Activated naive CD4-positive, alpha-beta T cell treated with anti-CD3 and anti-CD28 coated beads, Interleukin-2, amount 50 U/mL, for 16 hours (primary cell): ENCODE measurements at places on chromosomes 13 and 19.

DNA sequence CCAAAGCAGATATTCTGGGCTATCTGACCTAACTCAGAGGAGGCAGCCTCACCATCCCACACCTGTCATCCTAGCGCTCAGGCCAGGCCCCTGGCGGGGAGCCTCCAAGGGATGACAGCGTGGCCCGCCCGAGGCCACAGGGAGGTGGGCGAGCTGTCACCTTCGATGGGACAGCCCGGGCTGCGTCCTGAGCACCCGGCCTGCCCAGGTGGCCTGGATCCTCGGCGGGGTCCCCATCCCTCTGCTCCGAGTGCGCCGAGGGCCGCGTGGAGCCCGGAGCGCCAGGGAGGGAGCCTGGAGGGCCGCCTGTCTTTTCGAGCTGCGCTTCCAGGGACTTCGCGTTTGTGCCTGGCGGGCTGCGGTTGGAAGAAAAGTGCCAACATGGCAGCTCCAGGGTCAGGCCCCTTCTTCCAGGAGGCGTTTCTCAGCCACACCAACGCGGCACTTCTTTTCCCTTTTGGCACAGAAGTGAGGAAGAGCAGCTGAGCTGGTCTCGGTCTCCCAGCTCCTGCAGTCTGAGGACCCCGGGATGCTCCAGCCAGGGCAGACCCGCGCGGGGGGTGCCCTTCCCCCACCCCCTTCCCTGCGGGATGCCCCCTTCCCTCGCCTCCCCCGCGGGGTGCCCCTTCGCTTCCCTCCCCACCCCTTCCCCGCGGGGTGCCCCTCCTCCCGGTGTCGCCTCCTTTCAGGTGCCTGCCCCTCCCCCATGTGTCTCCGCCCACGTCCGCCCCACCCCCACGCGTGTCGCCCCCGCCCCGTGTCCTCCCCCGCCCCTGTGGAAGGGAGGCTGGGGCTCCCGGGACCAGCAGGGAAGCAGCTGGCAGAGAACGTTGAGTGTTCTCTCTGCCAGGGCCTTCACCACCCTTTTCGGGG, 42.3 kb downstream of the GJA3 start:
- peak; percentile 13 for DNase-seq

GRCh38 chr19:46958532-46958931, 61.1 kb upstream of the NPAS1 start:
- no peak for DNase-seq

GRCh38 chr19:19410553-19411550, 5.4 kb downstream of the GATAD2A start:
- peak; percentile 38 for DNase-seq

GRCh38 chr19:16607819-16608218, 20.2 kb downstream of the MED26 start:
- no peak for DNase-seq

DNA sequence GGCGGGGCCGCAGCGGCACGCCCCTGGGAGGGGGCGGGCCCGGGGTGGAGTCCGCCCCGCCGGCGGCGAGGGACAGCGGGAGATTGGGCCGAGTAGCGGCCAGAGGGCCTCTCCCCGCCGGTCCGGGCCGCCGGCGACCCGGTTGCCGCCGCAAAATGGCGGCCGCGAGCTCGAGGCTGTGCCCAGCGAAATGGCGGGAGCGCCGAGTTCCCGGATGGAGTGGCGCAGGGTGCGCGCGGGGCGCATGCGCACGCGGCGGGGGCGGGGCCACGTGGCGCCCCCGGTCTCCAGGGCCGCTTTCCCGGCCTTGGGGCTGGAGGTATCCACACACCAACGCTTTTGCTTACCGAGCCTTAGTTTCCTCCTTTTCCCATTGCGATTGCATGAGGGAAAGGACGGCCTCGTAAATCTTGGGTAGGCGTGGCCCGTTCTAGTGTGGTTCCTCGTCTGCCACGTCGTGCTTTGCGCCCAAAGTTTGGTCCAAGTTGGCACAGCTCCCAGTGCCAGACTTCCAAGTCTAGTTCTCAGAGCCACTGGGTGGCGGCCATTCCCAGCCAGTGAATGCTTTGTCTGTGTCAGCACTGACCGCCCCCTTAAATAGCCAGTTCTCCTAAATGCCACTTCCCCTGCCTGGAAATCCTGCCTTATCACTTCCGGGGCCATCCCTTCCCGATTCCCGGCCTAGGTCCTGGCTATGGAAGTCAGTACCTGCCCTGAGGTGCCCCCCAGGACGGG, 513 bp downstream of the CIRBP start:
- peak; percentile 86 for DNase-seq

- DNase-seq: no peak
Observed at GRCh38 chr19:2770055-2771013, 12.7 kb downstream of the SGTA start.

- DNase-seq: no peak
Observed at GRCh38 chr13:46778890-46779289, 18.1 kb downstream of the ESD start.

- DNase-seq: peak; percentile 31
Observed at GRCh38 chr13:27455331-27455855, 5.0 kb upstream of the MTIF3 start.
